Thoracic aorta (tissue), 2 donors: ENCODE measurements at places on chromosomes 6 and 20.

GRCh38 chr6:133764008-133764753 lies 124.7 kb upstream of the TCF21 start:
- no peaks in the 10 kb centered on the region for H3K36me3 ChIP-seq
- H3K27me3 ChIP-seq: no peaks in the 10 kb centered on the region
- peaks cover 61% of the 10 kb centered on the region for H3K4me1 ChIP-seq

DNA sequence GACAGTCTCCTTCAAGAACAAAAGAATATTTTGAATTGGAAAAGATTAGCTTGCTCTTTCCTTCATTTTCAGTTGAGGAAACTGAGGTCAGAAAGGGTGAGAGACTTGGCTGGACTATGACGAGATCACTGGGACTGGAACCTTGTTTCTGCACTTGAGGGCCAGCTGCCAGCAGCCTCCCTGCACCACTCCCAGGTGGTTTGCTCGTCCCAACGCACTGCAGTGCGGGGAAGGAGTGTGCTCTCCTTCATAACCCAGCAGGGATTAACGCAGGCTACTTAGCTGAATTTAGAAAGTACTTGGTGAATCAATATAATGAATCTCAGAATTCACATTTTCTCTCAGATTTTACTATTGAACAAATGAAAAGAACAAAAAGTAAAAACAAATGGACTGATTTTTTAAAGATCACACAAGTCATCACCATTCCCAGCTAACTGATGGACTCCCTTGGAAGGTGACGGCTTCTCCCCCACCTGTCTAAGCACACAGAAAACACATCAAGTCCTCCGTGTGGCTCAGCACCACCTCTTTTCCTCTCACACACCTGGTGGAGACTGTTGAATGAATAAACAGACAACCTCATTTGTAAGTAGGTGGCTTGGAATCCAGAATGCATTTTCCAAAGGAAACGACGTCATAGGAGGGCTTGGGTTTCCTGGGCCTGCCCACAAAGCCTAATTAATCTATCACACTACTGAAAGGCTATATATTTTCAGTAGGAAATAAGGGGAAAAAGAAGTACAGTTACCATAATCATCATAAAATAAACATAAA lies 121.0 kb downstream of the QRSL1 start:
- no peaks in the 10 kb centered on the region for H3K27me3 ChIP-seq
- no peak overlapping the region for H3K4me3 ChIP-seq
- no peaks in the 10 kb centered on the region for H3K4me1 ChIP-seq

DNA sequence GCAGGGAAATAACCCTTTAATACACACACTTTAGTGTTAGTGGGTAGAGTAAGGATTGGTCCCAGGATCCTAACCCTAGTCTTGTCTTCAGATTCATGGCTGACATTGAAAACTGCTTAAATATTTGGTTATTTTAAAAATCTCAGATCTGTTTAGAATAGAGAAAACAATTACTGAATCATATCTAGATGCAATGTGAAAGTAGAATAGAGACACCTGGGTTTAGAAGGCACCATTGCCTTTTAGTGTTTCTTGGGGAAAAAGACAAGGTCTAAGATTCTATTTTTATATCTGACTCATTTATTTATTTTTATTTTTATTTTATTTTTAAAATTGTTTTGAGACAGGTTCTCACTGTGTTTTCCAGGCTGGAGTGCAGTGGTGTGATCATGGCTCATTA lies 6.0 kb downstream of the DDX43 start:
- H3K36me3 ChIP-seq: no peaks in the 10 kb centered on the region
- H3K27ac ChIP-seq: no peak overlapping the region
- no peak for DNase-seq

- H3K27ac ChIP-seq: no peak overlapping the region
- H3K4me1 ChIP-seq: peaks cover 8% of the 10 kb centered on the region
- H3K27me3 ChIP-seq: no peaks in the 10 kb centered on the region
These were observed 68.2 kb upstream of the XRN2 start for GRCh38 chr20:21234806-21235483.

- H3K36me3 ChIP-seq: no peaks in the 10 kb centered on the region
- H3K4me1 ChIP-seq: peaks cover 6% of the 10 kb centered on the region
- H3K27ac ChIP-seq: no peak overlapping the region
- H3K27me3 ChIP-seq: no peaks in the 10 kb centered on the region
- no peak for DNase-seq
- no peak overlapping the region for H3K4me3 ChIP-seq
These were observed 72.4 kb downstream of the SHLD1 start for GRCh38 chr20:5822569-5822968.

DNA sequence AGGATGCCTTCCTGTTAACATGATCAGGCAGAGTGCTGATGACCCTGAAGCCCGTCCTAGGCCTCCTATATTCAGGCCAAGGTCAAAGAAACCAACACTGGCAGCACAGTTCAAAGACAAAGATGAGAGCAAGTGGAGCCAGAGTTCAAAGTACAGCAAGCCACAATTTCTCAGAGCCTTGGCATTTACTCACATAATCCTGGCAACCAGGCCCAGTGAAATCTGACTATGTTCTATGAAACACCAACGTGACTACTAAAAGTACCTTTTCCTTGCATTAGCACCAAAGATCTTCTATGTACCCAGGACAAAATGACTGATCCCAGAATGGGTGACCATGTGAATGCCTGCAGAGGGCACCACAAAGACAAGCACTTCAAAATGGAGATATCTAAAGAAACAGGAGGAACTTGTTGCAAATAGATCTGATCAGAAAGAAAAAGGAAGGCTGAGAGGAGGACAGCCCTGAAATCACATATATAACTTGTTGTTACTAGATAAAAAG lies 3.9 kb downstream of the NFS1 start:
- H3K4me3 ChIP-seq: no peak overlapping the region
- H3K4me1 ChIP-seq: peaks cover 22% of the 10 kb centered on the region
- peaks cover 21% of the 10 kb centered on the region for H3K36me3 ChIP-seq
- no peak overlapping the region for H3K27ac ChIP-seq
- DNase-seq: no peak

DNA sequence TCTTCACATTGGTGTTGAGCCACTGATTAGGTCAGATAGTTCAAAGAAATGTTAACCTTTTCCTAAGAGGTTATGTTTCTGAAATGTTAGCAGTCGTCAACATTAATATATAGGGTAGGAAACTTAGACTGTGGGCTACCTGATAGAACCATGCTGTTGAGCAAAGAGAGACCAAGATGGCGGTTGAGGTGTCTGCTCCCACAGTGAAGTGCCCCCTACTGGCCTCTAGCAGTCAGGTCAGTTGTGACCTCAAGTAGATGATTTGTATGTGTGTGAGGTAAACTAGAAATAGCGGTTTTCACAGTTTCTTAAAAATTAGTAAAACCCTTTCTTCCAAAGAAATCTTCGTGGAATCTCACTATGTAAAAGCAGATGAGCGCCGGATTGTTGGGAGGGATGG lies 40.3 kb downstream of the MTHFD1L start:
- H3K4me3 ChIP-seq: no peak overlapping the region
- H3K27ac ChIP-seq: no peak overlapping the region
- H3K27me3 ChIP-seq: no peaks in the 10 kb centered on the region
- no peaks in the 10 kb centered on the region for H3K36me3 ChIP-seq

- peaks cover 6% of the 10 kb centered on the region for H3K4me1 ChIP-seq
- no peaks in the 10 kb centered on the region for H3K27me3 ChIP-seq
These were observed 49.1 kb downstream of the ZHX3 start for GRCh38 chr20:41268402-41268801.

GRCh38 chr6:47250302-47250701 lies 59.4 kb downstream of the TNFRSF21 start:
- no peak for DNase-seq
- H3K27ac ChIP-seq: no peak overlapping the region
- H3K4me1 ChIP-seq: no peaks in the 10 kb centered on the region
- no peaks in the 10 kb centered on the region for H3K27me3 ChIP-seq
- no peak overlapping the region for H3K4me3 ChIP-seq

DNA sequence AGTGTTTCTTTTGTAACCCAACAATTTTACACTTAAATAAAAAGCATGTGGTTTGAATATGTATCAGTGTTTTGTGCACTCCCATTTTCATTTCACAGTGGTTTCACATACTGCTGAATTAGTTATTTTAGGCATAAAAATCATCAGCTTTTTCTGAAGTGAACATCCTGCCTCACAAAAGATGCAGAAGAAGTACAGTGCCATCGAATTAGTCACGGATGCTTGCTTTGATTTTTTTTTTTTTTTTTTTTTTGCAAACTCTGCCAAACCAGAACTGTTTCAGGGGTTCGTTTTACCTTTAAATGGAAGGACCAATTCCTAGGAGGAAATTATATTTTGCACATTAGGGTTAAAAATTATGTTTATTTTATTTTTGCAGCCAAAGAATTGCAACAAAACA lies 158.6 kb downstream of the RPS12 start:
- H3K4me1 ChIP-seq: no peaks in the 10 kb centered on the region
- no peak for DNase-seq
- no peaks in the 10 kb centered on the region for H3K36me3 ChIP-seq
- H3K27ac ChIP-seq: no peak overlapping the region
- no peak overlapping the region for H3K4me3 ChIP-seq

DNA sequence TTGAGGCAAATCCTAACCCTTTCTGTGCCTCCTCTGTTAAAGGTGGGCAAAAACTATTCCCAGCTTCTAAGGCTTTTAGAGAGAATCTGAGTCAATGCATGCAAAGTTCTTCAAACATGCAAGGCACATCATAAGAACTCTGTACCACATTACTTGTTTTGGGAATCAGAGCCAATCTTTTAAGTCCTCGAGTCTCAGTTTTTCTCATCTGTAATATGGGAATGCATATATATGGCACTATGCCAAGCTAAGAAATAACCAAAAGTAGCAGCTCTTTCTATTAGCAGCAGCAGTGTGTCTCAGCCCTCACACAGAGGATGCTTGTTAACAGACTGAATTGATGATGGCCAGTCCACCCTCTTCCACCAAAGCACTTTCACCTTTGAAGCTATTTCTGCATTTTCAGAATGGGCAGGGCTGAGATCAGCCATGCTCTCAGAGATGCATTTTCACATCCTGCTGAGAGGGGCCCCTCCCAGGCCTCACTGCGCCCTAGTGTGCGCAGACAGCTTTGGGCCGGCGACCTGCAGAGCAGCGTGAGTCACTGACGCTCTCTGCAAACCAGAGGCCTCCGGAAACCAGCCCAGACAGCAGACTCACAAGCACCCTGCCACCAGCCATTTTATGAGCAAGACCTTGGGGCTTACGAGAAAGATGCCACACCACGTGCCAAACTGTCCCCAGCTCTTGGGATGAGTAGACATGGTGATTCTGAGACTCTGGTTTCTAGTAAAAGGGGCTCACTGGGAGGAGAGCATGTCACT lies 138.0 kb downstream of the NFATC2 start:
- DNase-seq: no peak
- H3K4me3 ChIP-seq: no peak overlapping the region
- no peaks in the 10 kb centered on the region for H3K36me3 ChIP-seq
- H3K4me1 ChIP-seq: no peaks in the 10 kb centered on the region
- H3K27ac ChIP-seq: no peak overlapping the region

- peaks cover 26% of the 10 kb centered on the region for H3K4me1 ChIP-seq
- no peak for DNase-seq
- no peaks in the 10 kb centered on the region for H3K36me3 ChIP-seq
- H3K27ac ChIP-seq: no peak within 1 kb of the TSS
- H3K27me3 ChIP-seq: peaks cover 18% of the 10 kb centered on the region
- peak within 1 kb of the TSS; percentile 65 for H3K4me3 ChIP-seq
These were observed at the start of gene SYCP2L for GRCh38 chr6:10886691-10887502. TSS of gene SYCP2L (plus strand) at chr6:10887052. CDS start at chr6:10887127, 75 bp downstream.

GRCh38 chr20:46306743-46307138 lies 1.6 kb downstream of the CDH22 start:
- no peak for DNase-seq
- no peaks in the 10 kb centered on the region for H3K4me1 ChIP-seq
- H3K27me3 ChIP-seq: no peaks in the 10 kb centered on the region
- no peak overlapping the region for H3K27ac ChIP-seq

DNA sequence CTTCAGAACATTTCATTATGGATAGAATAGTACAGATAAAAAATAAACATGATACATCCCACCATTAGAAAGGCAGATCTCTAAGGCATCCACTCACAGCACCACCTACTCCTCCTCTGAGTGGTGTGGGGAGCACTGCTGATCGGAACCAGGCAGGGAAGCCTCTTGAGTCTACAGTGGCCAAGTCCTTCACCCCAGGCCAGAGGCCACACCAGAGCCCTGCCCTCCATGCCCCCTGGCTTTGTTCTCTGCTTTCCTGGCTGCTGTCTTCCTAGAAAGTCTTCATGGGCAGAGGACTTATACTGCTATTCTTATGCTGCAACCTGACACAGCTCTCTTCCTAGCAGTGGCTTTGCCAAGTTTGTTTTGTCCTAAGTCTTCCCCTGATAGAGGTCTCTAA lies 201.8 kb upstream of the THBS2 start:
- H3K4me3 ChIP-seq: no peak overlapping the region
- H3K27me3 ChIP-seq: no peaks in the 10 kb centered on the region
- peaks cover 21% of the 10 kb centered on the region for H3K4me1 ChIP-seq
- H3K27ac ChIP-seq: no peak overlapping the region

DNA sequence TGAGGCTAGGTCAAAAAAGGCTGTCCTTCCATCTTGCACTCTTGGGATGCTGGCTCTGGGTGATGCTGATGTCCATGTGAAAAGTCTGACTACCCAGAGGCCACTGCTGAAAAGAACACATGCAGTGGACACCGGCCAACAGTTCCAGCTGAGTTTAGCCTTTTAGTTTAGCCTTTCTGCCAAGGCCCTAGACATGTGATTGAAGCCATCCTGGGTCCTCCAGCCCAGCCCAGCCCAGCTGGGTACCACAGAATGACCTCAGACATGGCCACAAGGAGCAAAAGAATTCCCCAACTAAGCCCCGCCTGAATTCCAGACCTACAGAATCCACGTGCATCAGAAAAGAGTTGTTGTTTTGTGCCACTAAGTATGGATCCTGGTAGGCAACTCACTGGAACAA lies 17.4 kb downstream of the PIGT start:
- no peaks in the 10 kb centered on the region for H3K27me3 ChIP-seq
- no peaks in the 10 kb centered on the region for H3K36me3 ChIP-seq
- H3K4me3 ChIP-seq: no peak overlapping the region
- DNase-seq: no peak
